Melanocyte of skin (primary cell): ENCODE measurements at places on chromosomes 2 and 18. TPM values are rescaled to one million over a fixed set of nuclear protein-coding genes. Genes with fewer than 3 reads are reported as not detected.

The PAX8 gene
- total RNA-seq = 0.36 TPM in 1 of 2 replicates, not detected in the other

The MRPL30 gene
- total RNA-seq = 26.8 and 64.3 TPM in 2 replicates

The UPP2 gene
- total RNA-seq = not detected in 2 replicates

The RFX8 gene
- not detected in 2 replicates for total RNA-seq

The LIPG gene
- total RNA-seq = 0.67 and 0.77 TPM in 2 replicates

The UGT1A8 gene
- total RNA-seq = not detected in 2 replicates

The NCKAP5 gene
- total RNA-seq = 3.7 and 4.3 TPM in 2 replicates

The KCNJ13 gene
- 11.3 and 27.0 TPM in 2 replicates for total RNA-seq

The NEURL3 gene
- under 0.01 TPM in 1 of 2 replicates, not detected in the other for total RNA-seq

The GALR1 gene
- not detected in 2 replicates for total RNA-seq

The B3GNT7 gene
- 1.2 and 3.3 TPM in 2 replicates for total RNA-seq

The CCDC178 gene
- total RNA-seq = not detected in 2 replicates

The CHRNA1 gene
- total RNA-seq = 0.34 and 0.36 TPM in 2 replicates

The FAP gene
- 10.3 and 11.4 TPM in 2 replicates for total RNA-seq

The GPR17 gene
- under 0.01 and 0.36 TPM in 2 replicates for total RNA-seq

The NT5DC4 gene
- not detected in 2 replicates for total RNA-seq

The CXCR1 gene
- total RNA-seq = not detected in 2 replicates

The MRPS9 gene
- 26.0 and 29.5 TPM in 2 replicates for total RNA-seq

The IL36G gene
- not detected in 2 replicates for total RNA-seq

The SRD5A2 gene
- total RNA-seq = under 0.01 TPM in 1 of 2 replicates, not detected in the other

The KCNK3 gene
- under 0.01 and 0.36 TPM in 2 replicates for total RNA-seq

The ANKRD23 gene
- 5.1 and 5.9 TPM in 2 replicates for total RNA-seq

The RNF125 gene
- 1.4 and 4.4 TPM in 2 replicates for total RNA-seq

The CTAGE1 gene
- total RNA-seq = not detected in 2 replicates

The LDLRAD4 gene
- 4.0 and 10.2 TPM in 2 replicates for total RNA-seq

The CHRND gene
- total RNA-seq = 0.36 TPM in 1 of 2 replicates, not detected in the other

The C1GALT1C1L gene
- under 0.01 and 1.5 TPM in 2 replicates for total RNA-seq

The ANKRD30B gene
- total RNA-seq = 0.67 and 1.2 TPM in 2 replicates

The DLX1 gene
- 1.1 and 1.4 TPM in 2 replicates for total RNA-seq

The C2orf49 gene
- total RNA-seq = 13.4 and 17.8 TPM in 2 replicates

The LINC00305 gene
- not detected in 2 replicates for total RNA-seq

The MREG gene
- total RNA-seq = 40.7 and 41.0 TPM in 2 replicates

The AGXT gene
- total RNA-seq = not detected in 2 replicates

The IL1RL2 gene
- 0.34 and 0.73 TPM in 2 replicates for total RNA-seq

The ADGRF3 gene
- 0.33 TPM in 1 of 2 replicates, not detected in the other for total RNA-seq
